ENCODE measurements at places on chromosomes 2 and 18.

GRCh38 chr2:217880287-217880889, 122.4 kb downstream of the TNS1 start:
- DNase-seq = no peak

GRCh38 chr2:200443376-200443775, 66.5 kb downstream of the KCTD18 start:
- no peak for DNase-seq

DNA sequence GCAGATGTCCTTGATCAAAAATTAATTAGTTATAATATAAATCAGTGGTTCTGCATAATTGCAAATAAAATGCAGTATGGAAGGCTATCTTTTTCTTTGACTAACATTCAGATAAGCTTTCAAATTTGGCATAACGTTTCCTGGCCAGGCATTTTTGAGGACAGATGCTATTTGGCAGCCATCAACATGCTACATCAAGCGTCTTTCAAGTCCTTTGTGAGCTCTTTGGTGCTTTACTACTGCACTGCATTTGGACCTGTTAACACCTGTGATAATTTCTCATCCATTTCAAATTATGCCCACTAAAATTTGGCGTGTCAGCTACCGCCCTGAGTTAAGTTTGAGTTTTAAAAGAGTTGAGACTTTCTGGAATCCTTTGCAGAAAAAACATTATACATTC, 545.7 kb downstream of the STK39 start:
- DNase-seq = no peak

DNA sequence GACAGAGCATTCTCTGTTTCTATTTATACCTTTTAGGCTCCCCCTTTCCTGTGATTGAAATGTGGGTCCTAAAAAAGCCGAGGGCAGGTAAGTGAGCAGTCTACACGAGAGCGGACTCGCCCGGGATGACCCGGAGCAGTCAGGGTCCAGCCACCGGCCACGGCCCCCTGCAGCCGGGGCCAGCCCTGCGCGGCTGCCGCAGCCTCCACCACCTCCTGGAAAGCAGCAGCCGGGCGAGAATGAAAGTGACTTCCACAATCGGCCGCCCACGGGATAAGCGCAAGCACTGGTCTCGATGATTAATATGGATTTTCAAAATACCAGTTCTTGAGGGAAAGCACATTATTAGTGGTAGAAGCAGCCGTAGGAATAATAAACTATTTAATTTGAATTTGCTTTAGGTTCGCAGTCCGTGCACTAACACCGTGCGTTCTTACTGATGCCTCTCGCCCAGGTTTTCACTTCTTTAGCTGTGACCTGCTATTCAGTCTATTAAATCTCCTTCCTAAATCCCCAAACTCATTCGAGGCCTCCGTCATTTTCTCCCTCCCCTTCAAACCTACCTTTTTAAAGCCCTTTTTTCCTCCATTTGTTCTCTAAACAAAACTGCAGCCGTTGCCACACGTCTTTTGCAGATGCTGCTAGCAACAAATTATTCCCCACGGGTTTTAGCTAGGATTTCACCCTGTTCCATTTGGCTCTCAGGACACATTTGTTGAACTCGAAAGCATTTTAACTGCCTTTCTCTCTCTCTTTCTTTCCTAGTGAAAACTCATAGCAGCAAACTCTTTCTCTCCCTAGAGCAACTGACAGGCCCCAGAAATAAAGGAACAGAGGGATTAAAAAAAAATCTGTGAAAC, 1015.1 kb upstream of the PIK3C3 start:
- no peak for DNase-seq

- DNase-seq = no peak
These were observed 670.0 kb upstream of the ACVR2A start for GRCh38 chr2:147174824-147175254.

DNA sequence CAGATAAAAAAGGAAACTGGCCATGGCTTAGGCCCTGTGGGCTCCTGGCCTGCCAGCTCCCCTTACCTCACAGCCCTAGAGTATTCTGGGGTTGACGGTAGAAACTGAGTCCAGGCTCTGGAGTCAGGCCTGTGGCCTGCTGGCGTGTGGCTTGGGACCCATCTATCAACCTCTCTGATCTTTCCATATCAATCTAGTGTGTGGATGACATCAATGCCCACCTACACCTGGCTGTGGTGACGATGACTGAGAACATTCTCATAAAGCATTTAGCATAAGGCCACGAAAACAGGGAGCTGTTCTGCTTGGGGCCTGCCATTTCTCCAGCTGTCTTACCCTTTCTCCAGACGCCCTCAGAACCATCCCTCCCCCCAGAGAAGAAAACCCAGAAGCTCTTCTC, 17.9 kb downstream of the PCARE start:
- no peak for DNase-seq

GRCh38 chr2:72145289-72145657, 2.4 kb downstream of the CYP26B1 start:
- DNase-seq = no peak

DNA sequence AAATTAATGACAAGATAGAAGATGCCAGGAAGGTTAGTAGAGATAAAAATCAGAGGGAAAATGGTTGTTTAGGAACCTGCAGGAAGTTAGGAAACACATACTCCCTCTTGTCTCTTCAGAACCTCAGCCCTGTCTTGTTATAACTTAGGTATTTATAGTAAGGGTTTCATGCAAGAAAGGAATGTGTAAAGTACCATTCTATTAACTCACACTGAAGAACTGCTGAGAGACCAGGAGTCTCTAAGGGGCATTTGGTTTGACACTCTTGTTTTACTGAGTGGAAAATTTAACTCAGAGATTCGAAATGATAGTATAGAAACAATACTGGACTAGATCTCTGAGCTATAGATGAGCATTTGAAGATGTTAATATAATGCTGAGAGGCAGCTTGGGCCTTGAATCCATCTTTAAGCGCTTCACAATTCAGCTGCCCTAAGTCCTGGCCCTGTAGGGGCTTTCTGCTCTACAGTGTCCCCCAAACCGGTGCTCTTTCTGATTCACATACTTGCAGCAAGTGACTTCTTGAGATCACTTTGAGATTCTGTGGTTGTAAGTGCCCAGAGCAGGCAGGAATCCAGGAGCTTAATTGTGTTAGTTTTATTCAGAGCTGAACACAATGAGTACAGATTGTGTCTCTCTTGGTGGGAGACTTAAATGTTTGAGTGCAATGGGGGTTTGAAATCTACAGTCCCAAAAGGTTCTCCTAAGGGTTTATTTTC, 235.0 kb upstream of the RGPD4 start:
- no peak for DNase-seq

GRCh38 chr2:3705782-3706181, 2.4 kb downstream of the DCDC2C start:
- DNase-seq = no peak

GRCh38 chr18:11005528-11005927, 143.8 kb downstream of the PIEZO2 start:
- no peak for DNase-seq

GRCh38 chr2:207660994-207661393, 35.8 kb upstream of the METTL21A start:
- DNase-seq = no peak

GRCh38 chr2:152167065-152167464, 8.5 kb downstream of the STAM2 start:
- no peak for DNase-seq

- no peak for DNase-seq
These were observed 12.9 kb downstream of the CCDC148 start for GRCh38 chr2:158443606-158444005.

GRCh38 chr18:77658751-77659448, 409.3 kb downstream of the GALR1 start:
- no peak for DNase-seq

- DNase-seq = no peak
These were observed 9.6 kb downstream of the SERPINB2 start for GRCh38 chr18:63897072-63897471.

DNA sequence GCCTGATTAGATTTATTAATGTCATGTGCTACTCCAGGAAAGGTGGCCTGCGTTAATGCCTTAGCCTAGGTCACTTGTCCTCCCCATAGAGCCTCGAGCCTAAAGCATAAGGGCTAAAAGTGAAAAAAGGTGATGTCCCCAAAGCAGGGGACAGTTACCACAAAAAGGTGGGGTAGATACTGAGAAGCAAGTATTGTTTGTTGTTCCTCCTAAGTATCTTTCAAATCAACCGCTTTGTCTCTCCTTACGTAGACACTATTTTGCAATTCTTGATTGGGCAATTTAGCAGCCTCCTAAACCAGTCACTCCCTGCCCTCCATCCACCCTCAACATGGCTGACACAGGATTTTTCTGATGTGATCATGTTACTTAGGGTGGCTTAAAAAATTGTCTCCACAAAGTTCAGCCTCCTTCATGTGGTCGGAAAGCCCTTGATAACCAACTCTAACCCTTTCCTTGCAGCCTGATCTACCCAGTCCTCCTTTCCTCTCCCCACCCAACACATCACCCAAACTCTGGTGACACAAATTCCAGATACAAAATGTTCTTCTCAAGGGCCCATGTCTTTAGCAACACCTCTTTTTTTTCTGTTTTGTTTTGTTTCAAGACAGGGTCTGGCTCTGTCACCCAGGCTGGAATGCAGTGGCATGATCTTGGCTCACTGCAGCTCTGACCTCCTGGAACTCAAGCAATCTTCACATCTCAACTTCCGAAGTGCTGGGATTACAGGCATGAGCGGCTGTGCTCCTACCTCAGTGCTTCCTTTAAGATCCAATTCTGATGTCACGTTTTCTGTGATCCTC, 6.9 kb downstream of the INHA start:
- no peak for DNase-seq

GRCh38 chr2:42795841-42796301, 3.5 kb upstream of the HAAO start:
- no peak for DNase-seq

Measured in CD4-positive, alpha-beta T cell treated with Interleukin-2 at 100 ng/mL for 4 hours (primary cell).